ENCODE measurements at places on chromosomes 4 and X. TPM values are rescaled to one million over a fixed set of nuclear protein-coding genes. Genes with fewer than 3 reads are reported as not detected.

GRCh38 chr4:1373892-1374705 is 27.1 kb downstream of the UVSSA start:
- DNase-seq, result no peak

DNA sequence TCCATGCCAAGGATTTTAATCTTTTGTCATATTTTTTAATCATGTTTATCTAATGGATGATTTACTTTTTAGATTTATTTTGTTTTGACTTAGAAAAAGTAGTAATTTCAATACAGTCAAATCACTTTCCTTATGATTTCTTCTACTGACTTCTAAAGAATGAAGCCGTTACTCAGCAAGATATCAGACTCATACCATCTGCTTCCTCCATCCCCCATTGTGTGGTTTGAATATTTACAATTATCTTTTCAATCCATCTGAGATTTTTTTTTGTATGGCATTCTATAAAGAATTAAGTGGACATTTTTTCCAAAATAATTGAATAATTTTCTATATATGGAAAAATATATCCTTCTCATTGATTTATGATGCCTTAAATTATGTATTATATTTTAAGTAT is 565.4 kb upstream of the ATOH1 start:
- no peak for DNase-seq

DNA sequence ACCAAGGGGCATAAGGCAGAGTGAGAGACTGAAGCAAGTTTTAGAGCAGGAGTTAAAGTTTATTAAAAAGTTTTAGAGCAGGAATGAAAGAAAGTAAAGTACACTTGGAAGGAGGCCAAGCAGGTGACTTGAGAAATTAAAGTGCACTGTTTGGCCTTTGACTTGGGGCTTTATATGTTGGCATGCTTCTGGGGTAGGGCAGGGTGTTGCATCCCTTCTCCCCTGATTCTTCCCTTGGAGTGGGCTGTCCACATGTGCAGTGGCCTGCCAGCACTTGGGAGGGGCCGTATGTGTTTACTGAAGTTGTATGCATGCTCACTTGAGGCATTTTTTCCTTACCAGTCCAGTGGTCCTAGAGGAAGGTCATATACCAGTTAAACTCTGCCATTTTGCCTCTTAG is 35.3 kb upstream of the GPR173 start:
- no peak for DNase-seq

DNA sequence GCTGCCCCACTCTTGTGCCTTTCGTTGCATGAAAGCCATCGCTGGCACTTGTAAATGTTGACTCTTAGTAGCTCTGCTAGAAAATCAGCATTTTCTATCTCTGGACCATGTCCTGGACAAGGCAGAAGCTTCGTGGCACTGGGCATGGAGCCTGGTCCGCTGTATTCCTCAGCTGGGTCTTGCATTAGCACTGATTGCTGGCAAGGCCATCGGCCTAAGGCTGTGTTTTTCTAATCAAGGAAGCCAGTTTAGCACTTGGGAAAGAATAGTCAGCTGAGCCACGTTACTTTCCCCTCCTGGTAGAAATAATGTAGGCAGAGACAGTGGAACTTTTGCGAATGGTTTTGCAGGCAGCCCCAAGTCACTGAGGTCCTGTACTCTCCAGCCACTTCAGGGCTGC is 180.2 kb upstream of the EOLA2 start:
- no peak for DNase-seq

DNA sequence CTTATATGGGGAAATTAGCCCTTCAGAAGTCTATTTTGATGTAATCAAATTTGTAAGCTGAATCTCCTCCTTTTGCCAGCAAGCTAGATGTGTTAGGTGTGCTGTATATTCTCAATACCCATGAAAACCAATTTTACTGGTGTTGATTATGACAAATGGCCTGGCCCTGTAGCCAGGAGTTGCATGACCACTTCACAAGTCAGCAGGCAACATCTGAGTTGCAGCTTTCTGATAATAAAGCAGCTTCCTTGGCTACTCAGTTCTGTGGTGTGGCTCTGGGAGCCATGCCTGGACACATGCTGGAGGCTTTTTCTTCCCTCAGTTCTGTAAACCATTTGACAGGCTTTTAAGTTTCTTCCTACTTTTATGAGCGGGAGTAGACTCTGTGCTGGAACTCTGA is 154.1 kb upstream of the CXCL13 start:
- DNase-seq, result no peak

GRCh38 chrX:9312922-9313867 is 151.7 kb upstream of the TBL1X start:
- peak; percentile 68 for DNase-seq

- DNase-seq, result no peak
Observed at GRCh38 chrX:97629597-97629985, 745.9 kb downstream of the RPA4 start.

- no peak for DNase-seq
Observed at GRCh38 chr4:17811078-17811603, 362 bp downstream of the NCAPG start.

DNA sequence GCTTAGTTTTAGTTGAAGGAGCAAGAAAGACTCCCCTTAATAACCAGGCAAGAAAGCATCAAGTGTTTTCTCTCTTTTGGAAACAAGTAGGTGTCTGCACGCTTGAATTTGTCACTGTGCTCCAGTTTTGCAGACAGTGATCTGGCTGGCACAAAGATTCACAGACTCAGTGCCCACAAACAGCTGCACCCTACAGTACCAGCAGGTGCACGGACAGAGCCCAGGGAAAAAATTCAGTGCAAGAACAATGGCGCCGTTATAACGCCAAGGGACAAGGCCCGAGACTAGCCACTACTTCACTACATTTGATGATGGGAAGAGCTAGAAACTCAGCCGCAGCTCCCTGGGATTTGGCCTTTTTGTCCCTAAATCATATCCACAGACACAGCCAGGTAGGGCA is 56.0 kb downstream of the ZNF827 start:
- DNase-seq, result no peak

DNA sequence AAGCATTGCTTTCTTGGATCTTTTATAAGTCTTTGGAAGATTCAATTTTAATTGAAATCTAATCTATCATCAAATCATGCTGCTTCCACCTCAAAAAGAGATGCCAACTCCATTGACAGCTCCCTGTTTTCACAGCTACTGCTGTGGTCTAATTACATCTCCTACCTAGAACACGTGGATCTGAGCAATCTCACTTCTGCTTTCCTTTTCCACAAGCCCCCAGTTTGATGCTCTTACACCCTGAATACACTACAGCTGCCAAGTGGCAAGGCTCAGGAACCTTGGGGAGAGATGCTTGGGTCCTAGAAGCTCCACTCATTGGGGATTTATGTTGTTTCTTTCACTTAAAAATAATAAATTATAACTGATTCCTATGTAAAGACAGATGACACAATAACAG is 172.0 kb downstream of the CFAP299 start:
- no peak for DNase-seq

DNA sequence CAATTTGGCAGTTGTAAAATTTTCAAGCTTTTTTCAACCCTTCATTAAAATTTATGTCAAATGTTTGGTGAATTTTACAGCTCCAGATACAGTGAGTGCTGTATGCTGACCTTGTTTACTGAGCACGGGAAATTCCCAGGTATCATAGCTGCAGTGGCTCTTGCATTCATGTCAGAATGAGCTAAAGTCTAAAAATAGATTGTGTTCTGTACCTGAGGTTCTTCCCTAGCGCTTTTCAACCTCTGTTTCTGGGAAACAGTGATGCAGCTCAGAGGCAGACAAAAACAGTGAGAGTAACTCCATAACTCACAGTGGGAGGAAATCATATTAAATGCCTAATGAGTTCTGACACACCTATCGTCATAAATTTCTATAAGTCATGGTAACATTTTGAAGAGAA is 393.8 kb upstream of the GNPDA2 start:
- no peak for DNase-seq

DNA sequence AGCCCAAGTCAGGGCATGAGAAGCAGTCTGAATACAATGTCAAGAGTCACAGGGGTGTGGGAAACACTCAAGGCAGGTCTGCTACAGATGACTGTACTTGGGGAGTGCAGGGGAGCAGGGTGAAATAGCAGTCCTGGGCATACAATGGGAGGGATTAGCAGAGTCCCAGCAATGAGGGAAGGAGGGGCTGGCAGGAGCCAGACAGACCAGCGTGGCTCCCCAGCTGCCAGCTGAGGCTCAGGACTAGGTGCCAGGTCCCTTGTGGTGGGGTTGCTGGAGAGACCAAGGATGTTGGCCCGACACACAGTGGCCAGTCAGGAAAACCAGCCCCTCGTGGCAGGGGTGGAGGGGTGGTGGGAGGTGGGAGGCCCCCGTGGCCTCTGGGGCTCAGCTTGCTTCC is 86.6 kb downstream of the RTL5 start:
- DNase-seq, result no peak

- DNase-seq, result no peak
Observed at GRCh38 chr4:9143421-9144080, 26.7 kb upstream of the FAM90A26 start.

DNA sequence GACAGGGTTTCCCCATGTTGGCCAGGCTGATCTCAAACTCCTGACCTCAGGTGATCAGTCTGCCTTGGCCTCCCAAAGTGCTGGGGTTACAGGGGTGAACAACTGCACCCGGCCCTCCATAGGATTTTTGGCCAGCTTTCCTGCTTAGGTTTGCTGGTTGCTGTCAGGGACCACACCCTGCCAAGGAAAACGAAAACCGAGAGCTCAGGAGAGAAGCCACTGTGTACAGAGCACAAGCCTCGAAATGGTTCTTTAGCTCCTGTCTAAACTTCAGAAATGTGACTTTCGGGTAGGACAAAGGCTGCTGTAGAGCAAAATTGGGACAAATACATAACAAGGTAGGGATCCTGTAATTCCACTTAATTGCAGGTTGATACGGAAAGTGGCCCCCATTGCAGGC is 146.3 kb upstream of the ATP6AP2 start:
- DNase-seq, result no peak

GRCh38 chr4:3466691-3467600 is 3.8 kb downstream of the DOK7 start:
- DNase-seq, result no peak

- DNase-seq, result no peak
Observed at GRCh38 chr4:148369919-148370318, 72.3 kb downstream of the NR3C2 start.

DNA sequence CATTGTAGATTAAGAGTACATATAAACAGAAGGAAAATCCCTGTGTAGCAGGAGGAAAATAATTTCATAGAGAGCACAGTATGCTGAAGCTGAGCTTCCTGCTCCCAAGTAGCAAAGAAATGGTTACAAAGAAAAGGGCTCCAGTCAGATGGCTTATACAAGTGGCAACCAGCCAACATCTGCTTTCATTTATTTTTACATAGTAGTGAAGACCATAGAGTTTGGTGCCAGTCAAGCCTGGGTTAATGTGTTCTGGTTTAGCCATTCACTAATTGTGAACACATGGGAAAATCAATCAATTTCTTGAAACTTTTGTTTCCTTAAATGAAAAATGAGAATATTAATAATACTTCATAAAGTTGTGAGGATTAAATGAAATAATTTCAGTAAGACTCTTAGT is 111.3 kb upstream of the ELOVL6 start:
- DNase-seq, result no peak

DNA sequence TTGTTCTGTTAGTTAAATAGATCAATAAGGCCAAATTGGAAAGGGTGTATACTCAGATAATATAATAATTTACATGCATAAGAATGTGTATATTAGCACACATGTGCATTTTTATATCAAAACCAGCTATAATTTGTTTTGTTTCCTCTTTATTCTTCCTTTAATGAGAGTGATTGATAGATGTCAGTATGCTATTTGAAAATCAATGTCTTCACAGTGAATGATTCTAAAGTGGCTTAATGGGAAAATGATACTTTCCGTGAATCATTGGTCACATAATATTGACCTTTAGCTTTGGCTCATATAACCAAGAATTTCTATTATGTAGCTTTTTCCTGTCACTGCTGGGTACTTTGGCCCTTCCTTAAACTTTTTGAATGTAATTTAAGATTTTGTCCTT is 48.6 kb downstream of the PLS3 start:
- DNase-seq, result no peak

- DNase-seq, result no peak
Observed at GRCh38 chrX:54980334-54980733, 13.7 kb downstream of the PFKFB1 start.

DNA sequence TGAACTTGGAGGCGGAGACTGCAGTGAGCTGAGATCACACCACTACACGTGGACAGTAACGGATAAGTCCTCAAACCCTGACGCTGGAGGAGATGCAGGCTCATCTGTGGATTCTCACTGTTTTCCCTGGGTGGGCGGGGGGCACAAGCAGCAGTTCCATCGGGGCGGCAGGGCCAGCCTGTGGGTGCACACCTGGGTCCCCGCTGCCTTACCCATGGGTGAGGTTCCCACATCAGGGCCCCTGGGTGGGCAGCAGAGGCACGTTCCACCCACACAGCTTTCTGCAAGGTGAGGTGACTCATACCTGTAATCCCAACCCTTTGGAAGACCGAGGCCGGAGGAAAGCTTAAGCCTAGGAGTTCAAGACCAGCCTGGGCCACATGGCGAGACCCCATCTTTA is 56.6 kb upstream of the MXD4 start:
- DNase-seq, result no peak

DNA sequence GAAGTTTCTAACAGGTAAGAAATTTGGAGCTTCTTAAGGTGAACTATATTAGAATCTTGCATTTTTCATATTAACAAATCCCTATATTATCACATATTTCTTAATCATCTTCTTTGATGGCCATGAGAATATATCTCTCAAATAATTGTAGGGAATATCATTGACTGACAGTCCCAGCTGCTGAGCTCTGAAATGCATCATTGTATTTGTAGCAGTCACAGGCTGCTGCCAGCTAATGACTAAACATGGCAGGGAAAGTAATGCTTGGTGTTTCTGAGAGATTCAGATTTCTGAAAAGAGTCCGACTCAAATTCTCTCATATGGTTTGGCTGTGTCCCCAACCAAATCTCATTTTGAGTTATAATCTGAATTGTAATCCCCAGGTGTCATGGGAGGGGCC is 171.9 kb downstream of the TRAM1L1 start:
- no peak for DNase-seq

- DNase-seq, result no peak
Observed at GRCh38 chr4:48862661-48863060, 31.8 kb downstream of the OCIAD1 start.

GRCh38 chrX:117645639-117646038 is 471.0 kb downstream of the KLHL13 start:
- DNase-seq, result no peak

Gene TXK
- 53.3 TPM for polyA plus RNA-seq

Gene PDCL2
- not detected for polyA plus RNA-seq

Gene ENPEP
- polyA plus RNA-seq, result not detected

Gene KANTR
- polyA plus RNA-seq, result 1.6 TPM

Gene DRD5
- polyA plus RNA-seq, result not detected

Gene PGAM4
- polyA plus RNA-seq, result not detected

Gene PPEF2
- polyA plus RNA-seq, result not detected

Gene GAGE2A
- polyA plus RNA-seq, result not detected

Gene SFRP2
- polyA plus RNA-seq, result not detected

Gene CENPE
- not detected for polyA plus RNA-seq

Gene TLR7
- not detected for polyA plus RNA-seq

Gene TRPC3
- polyA plus RNA-seq, result not detected

Gene FRAS1
- polyA plus RNA-seq, result not detected

Gene IL2
- 0.57 TPM for polyA plus RNA-seq

Gene IL13RA1
- polyA plus RNA-seq, result not detected

Gene MAMLD1
- polyA plus RNA-seq, result 0.43 TPM

All from CD4-positive, alpha-beta memory T cell (primary cell).